ENCODE measurements at places on chromosomes 12 and 14.

GRCh38 chr12:86249851-86250250 lies 6.3 kb downstream of the MGAT4C start:
- DNase-seq, result no peak

DNA sequence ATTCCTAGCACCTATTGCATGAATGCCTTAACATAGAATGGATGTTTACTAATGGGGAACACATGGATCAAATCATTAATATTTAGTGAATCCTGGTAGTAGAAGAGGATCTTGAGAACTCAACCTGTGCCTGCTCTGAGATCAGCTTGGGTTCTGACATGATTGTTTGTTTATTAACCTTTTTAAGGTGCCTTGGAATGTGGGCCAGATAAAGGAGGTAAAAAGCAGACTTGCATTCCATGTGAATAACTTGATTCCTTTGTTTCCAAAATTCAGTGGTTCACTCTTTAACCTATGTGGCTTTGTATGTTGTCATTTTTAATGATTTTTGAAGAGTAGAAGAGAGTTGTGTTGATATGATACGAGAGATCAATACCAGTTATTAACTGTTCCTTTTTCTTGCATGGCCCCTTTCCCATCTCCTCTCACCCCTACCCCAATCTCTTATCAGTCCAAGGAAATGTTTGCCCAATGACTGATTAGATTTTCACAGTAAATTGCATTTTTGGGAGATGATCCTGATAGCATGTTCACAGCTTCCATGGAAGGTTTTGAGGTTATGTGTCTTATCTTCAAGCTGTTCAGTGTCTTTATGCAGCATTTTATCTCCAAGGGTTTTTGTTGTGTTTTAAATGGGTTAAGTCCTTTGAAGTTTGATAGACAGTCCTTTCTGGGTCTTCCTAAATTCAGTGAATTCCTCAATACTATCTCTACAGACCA lies 193.7 kb upstream of the FRMD6 start:
- no peak for DNase-seq

DNA sequence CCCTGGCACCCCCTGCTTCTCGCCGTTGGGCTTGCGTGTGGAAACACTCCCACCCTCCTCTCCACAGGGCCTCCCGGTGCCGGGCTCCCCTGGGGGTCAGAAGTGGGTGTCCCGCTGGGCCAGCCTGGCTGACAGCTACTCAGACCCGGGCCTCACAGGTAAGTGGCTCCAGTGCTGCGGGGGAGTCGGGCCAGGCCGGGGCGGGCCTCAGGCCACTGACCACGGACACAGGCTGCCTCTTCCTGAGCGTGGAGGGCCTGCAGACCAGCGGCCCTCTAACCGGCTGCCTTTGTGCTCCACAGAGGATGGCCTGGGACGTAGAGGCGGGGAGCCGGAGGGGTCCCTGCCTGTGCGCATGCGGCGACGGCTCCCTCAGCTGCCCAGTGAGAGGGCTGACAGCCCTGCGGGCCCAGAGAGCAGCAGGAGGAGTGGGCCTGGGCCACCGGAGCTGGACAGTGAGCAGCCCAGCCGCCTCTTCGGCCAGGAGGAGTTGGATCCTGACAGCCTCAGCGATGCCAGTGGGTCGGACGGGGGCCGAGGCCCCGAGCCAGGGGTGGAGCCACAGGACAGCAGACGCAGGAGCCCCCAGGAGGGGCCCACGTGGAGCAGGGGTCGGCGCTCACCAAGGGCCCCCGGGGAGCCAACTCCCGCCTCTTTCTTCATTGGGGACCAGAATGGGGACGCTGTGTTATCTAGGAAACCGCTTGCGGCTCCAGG lies 21.1 kb downstream of the CEP170B start:
- DNase-seq, result no peak

- DNase-seq, result peak; percentile 12
These were observed 62.8 kb downstream of the HRK start for GRCh38 chr12:116818341-116818856.

- DNase-seq, result no peak
These were observed 69.1 kb downstream of the TMEM260 start for GRCh38 chr14:56648508-56649301.

DNA sequence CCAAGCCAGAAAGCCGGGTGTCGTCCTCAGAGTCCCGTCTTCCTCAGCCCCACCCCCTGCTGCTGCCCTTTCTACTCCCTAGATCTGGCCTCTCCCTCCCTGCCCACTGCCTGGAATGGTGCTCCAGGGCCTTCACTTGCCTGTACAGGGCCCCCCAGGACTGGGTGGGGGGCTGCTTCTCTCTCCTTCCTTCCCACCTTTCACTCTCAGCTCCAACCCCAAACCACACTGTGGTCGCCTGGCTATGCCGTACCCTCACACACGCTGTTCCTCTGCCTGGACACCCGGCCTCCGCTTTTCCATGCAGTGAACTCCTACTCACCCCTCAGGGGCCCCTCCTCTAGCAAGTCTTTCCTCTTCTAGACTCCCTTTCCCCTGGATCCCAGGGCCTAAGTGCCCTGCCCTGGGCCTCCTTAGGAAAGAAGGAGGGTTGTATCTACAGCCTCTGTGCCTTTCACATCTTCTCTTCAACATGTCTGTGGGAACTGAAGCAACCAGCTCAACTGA lies 25.5 kb upstream of the DIO3 start:
- no peak for DNase-seq

DNA sequence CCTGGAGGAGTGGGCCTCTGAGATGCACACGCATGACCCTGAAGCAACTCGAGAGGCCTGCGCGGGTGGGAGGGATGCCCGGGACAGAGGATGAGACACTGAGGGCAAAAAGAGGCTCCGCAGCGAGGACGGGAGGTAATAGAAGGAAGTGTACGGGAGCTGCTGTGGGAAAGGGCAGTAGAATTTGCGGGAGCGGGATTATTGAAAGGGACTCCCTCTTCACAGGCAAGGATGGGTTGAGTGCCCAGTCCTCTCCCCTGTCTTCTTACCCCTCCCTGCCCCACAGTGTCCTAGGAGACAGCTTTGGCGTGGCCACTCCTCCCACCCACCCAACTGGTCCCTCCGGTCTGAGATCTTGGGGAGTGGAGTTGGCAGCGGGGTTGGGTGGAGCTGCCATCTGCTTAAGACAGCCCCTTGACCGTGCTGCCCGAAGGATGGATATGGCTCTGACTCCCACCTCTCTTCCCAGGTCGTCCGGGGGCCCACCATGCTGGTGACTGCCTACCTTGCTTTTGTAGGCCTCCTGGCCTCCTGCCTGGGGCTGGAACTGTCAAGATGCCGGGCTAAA lies 15.7 kb upstream of the ESPL1 start:
- no peak for DNase-seq

DNA sequence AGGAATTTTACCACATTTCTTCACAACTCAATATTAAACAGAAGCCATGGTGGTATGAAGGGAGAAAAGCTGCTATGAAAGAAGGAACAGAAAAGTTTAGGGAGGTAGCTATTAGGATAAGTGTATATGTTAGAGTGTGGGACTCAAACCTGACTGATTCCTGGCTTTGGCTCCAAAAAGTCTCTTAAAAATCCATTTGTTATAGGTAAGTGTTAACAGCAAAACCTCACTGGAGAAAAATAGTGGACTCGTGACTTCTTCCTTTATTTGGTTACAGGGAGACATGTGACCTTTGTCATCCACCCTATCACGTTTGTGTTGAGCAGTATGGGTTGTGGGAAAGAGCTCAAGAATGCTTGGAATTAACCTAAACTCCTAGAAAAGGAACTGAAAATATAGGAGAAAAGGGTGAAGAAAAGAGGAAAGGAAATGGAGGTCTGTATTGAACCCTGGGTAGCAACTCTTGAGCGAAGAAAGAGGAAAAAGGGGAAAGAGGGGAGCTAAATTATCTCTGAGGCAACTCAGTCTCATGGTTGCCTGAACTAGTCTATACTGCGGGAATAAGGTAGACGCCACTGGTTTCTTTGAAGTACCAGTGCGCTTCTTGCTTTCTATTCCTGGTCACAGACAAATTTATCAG lies 3.6 kb upstream of the EID3 start:
- DNase-seq, result no peak

GRCh38 chr12:1662761-1663439 lies 28.0 kb upstream of the ADIPOR2 start:
- no peak for DNase-seq

DNA sequence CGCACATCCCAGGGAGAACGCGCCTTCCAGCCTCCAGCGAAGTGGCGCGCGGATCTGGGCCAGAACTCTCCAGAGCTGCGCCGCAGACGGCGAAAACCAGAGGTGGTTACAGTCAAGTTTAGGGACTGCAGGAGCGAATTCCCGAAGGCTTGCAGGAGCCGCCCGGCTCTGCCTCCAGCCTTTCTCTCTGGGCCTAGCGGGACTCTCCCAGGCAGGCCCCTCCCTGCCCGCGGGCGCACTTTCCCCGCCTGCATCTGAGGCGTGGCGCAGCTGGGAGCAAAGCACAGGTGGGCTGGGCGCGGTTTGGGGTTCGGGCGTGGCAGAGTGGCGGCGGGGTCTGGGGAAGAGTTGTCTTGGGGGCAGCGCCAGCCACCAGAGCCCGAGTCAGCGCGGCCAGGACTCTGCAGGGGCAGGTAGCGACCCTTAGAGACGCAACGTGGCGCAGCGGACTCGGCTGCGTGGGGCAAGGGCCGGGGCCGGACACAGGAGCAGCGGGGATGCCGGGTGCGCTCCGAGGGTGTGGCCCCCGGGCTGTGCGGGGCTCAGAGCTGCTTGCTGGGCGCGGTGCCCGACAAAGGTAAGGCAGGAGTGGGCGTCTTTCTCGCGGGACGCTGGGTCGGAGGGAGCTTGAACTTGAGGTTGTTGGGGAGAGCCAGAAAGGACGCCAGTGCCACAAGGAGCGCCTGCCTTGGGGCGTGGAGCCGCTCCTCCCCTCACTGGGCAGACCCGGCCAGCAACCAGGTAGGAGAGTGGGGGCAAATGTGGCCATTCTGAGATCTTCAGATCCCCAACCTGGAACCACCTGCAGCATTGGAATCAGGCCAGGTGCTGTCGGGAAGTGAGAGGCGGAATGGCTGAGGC lies 1126.0 kb downstream of the AACS start:
- DNase-seq, result no peak

- no peak for DNase-seq
These were observed 46.8 kb downstream of the IQSEC3 start for GRCh38 chr12:113347-113746.

- no peak for DNase-seq
These were observed 15.3 kb downstream of the TSFM start for GRCh38 chr12:57797933-57798332.

DNA sequence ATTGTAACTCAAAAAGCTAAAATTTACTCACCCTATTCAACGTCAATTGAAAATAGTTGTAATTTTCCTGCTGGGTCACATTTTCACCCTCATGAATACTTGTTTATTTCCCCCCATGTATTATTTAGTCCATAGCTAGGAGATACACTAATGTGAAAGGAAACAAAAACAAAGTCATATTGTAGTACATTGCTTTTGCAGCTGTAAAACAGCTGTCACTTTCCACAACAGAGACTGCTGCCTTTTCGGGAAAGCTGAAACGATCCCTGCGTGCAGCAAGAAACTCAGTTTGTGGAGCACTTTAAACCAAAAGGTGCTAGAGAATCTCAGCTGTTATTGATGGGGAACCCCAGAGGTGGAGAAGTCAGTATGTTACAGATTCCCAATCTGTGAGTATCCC lies 4.3 kb downstream of the RACGAP1 start:
- no peak for DNase-seq

- DNase-seq, result no peak
These were observed 36.1 kb downstream of the SNX6 start for GRCh38 chr14:34593740-34594375.

GRCh38 chr12:57323416-57323815 lies 72.4 kb upstream of the STAC3 start:
- no peak for DNase-seq

DNA sequence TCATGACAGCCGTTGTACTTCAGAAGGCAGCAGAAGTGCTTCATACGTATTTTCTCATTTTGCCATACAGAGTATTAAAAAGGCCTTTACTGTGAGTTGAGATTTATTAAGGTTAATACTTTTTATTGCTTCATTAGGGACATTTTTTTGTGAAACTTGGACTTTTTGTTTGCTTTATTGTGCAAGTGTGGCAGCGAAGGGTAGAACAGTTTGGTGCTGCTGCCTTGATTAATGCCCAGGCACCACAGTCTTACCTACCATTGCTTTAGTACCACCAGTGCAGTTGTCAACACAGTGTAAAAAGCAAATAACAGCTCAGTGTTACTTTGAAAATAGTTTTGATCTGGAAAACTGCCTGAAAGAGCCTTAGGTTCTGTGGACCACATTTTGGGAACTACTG lies 147.4 kb downstream of the PCNX1 start:
- no peak for DNase-seq

GRCh38 chr12:108647585-108648287 lies 14.0 kb upstream of the SELPLG start:
- DNase-seq, result no peak

Data from CD4-positive, alpha-beta T cell treated with Interferon gamma for 1 hour (primary cell).